ENCODE measurements at places on chromosomes 16 and 17.

GRCh38 chr16:84973236-84973635 lies 38.1 kb downstream of the ZDHHC7 start:
- no peak for DNase-seq

DNA sequence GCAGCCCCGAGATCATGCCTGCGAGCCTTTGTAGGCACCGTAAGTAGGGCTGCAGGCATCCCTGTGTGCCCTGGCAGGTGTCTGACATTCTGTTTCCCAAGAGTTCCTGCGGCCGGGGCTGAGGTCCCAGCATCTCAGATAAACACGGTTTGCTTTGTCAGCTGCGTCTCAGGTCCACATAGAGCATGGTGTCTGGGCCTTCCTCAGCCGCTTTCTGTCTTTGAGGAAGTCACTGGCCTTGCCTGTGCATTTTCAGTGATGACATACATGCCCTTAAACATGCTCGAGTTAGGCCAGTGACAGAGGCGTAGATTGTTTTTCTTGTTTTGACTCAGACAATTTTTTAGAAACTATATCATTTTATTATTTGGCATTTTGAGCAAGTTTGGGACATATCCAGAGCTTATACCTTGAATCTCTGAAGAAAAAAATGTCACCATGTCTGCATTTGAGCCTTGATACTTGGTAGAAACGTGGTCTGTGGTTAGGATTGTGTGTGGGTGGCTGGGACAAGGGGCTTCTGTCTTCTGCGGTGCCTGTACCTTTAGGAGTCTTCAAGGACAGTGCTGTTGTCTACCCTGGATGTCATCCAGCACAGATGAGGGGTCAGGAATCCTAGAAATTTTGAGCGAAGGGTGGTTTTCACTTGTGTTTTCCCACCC lies 105.8 kb downstream of the SNX29 start:
- DNase-seq, result no peak

DNA sequence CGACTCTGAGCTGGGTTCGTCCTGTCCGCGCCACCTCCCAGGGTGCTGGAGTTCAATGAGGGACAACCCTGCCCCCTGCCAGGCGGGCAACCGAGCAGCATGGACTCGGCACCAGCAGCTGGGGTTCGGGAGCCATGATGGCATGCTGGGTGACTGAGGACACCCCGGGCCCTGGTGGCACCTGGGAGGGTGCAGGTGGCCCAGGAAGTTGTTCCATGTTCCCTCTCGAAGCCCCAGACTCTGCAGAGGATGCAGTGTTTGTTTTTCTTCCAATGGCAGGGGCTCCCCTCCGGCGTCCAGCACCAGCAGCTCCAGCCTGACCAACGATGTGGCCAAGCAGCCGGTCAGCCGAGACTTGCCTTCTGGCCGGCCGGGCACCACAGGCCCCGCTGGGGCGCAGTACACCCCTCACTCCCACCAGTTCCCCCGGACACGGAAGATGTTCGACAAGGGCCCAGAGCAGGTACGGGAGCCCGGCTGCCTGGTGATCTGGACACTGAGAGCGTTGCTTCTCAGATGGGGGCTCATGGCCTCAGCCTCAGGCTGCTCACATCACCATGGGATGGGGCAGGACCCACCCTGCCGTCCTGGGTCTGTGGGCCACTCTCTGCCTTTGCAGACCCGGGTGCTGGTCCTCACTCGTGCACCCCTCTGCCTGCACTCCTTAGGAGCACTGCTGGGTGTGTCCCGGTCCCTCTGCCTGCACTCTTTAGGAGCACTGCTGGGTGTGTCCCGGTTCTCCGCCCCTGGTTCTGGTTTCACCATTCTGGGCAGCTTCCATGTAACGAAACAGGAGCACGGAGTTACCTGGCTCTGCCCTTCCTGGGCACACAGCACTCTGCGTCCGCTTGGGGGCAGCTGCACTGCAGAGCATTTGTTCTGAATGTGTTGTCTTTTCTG lies 68.2 kb upstream of the CHMP6 start:
- DNase-seq, result no peak

DNA sequence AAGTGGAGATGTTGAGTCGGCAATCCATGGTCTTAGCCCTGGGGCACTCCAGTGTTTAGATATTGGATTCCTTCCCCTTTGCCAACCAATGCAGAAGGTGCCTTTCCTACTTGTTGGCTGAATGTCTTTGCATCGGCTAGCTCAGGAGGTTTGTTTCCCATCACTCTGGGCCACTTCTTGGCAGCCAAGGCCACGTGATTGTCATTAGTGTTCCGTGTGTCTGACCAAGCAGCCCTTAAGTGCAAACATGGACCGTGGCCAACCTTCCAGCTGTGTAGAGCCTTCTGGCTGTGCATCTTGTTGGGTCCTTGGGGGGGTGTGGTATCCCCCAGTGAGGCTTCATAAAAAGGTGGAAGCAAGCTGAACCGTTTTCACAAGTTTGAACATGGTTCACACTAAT lies 66.0 kb downstream of the GNAO1 start:
- no peak for DNase-seq

DNA sequence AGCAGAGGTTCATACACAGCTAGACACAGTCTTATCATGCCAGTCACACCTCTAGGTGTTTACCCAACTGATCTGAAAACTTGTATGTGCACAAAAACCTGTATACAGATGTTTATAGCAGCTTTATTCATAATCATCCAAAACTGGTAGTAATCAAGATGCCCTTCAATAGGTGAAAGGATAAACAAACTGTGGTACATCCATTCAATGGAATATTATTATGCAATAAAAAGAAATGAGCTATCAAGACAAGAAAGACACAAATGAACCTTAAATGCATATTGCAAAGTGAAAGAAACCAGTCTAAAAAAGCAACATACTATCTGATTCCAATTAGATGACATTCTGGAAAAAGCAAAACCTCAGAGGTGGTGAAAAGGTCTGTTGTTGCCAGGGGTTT lies 47.6 kb upstream of the CNEP1R1 start:
- no peak for DNase-seq

DNA sequence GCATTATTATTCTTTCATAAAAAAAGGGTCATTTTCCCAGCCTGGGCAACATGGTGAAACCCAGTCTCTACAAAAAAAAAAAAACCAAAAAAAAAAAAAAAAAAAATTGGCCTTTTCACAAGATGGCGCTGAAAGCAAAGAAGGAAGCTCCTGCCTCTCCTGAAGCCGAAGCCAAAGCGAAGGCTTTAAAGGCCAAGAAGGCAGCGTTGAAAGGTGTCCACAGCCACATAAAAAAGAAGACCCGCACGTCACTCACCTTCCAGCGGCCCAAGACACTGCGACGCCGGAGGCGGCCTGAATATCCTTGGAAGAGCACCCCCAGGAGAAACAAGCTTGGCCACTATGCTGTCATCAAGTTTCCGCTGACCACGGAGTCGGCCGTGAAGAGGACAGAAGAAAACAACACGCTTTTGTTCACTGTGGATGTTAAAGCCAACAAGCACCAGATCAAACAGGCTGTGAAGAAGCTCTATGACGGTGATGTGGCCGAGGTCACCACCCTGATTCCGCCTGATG lies 4.9 kb upstream of the PGAP6 start:
- DNase-seq, result peak; percentile 53

GRCh38 chr17:51908841-51909537 lies 249.5 kb downstream of the CA10 start:
- DNase-seq, result no peak

DNA sequence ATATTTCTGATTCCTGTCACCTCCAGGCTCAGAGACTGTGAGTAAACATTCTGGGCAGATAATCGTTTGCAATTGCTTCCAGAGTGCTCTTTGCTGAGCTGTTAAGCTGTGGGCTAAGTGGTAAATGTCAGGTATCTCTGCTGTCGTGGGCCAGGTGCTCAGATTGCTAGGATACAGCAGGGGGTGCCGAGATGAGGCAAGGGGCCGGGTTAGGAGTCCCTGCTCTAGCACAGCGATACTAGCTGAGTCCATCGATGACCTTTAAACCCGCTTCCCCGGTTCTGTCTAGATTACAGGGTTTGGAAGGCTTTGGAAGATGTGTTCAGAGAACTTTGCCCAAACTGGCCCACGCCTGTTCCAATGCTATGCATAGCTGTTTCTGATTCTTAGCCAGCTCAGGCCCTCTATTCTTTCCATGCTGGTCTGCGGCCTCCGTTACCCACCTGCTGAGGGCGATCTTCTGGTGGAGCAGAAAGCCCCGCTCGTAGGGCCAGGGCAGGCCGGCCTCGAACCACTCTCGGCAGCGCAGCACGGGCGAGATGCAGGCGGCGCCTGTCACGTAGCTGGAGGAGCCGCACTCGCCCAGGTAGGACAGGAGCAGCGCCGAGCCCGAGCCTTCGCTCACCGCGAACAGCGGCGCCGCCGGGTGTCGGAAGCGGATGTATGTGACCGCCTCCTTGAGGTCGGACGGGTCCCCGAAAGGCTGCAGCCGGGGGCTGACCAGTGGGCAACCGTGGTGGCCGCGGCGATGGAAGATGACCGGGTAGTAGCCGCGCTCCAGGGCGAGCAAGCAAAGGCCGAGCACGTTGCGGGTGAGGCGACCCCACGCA lies 979 bp downstream of the ABHD15 start:
- peak; percentile 27 for DNase-seq

- DNase-seq, result no peak
Measured at GRCh38 chr17:40099619-40100418, 570 bp downstream of the NR1D1 start.

- DNase-seq, result peak; percentile 80
Measured at GRCh38 chr17:77365584-77366186, 224.9 kb downstream of the SEC14L1 start.

GRCh38 chr16:23682181-23682580 lies 3.5 kb downstream of the PLK1 start:
- DNase-seq, result no peak

GRCh38 chr17:16407911-16408588 lies 7.3 kb upstream of the TRPV2 start:
- peak; percentile 66 for DNase-seq

DNA sequence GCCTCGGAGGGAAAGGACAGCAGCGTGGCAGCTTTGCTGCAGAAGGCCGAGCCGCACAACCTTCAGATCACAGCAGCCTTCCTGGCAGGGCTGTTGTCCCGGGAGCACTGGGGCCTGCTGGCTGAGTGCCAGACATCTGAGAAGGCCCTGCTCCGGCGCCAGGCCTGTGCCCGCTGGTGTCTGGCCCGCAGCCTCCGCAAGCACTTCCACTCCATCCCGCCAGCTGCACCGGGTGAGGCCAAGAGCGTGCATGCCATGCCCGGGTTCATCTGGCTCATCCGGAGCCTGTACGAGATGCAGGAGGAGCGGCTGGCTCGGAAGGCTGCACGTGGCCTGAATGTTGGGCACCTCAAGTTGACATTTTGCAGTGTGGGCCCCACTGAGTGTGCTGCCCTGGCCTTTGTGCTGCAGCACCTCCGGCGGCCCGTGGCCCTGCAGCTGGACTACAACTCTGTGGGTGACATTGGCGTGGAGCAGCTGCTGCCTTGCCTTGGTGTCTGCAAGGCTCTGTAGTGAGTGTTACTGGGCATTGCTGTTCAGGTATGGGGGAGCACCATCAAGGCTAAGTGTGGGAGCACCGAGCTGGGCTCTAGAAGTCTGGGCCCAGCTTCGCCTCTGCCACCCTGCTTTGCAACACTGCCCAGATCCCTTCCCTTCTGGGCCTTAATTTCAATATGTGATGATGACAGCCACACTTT lies 18.6 kb downstream of the NOD2 start:
- peak; percentile 69 for DNase-seq

DNA sequence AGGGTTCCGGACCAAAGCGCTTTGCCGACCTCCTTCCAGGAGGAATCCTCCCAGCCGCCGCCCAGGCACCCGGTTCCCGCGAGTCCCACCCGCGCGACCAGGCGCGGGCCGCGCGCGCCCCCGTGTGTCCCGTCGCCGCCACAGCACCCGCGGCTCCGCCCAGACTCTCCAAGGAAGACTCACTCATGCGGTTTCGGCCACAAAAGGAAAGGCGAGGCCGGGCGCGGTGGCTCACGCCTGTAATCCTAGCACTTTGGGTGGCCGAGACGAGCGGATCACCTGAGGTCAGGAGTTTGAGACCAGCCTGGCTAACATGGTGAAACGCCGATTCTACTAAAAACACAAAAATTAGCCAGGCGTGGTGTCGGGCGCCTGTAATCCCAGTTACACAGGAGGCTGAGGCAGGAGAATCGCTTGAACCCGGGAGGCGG lies 3.5 kb upstream of the PKMYT1 start:
- DNase-seq, result peak; percentile 75

- DNase-seq, result no peak
Measured at GRCh38 chr17:2034157-2034556, 4.2 kb downstream of the DPH1 start.

DNA sequence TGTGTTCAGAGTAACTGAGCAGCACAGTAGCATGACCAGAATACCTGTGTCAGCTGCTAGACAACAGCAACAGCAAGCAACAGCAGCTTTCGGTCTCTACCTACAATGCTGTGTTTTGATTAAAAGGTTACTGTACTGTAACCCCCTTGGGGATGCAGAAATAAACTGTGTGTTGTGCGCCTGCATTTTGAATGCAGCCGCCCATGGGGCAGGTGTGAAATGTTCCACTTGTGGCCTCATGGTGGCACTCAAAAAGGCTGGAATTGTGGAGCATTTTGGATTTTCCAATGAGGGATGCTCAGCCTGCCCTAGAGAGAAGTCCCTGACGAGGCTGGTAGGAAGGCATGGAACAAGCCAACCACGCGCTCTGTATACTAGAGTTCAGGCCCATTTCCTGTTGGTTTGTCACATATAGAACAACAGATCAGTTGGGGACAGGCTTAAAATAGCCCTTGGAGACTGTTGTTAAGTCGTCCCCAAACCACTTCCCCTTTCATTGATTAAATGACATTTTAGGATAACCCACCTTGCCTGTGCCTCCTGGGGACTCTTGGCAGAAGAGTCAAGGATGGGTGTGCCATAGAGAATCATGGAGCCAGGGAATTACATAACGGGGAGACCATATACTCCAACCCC lies 27.1 kb downstream of the SCPEP1 start:
- no peak for DNase-seq

- peak; percentile 30 for DNase-seq
Measured at GRCh38 chr16:80924372-80924978, 82.2 kb downstream of the CMC2 start.

DNA sequence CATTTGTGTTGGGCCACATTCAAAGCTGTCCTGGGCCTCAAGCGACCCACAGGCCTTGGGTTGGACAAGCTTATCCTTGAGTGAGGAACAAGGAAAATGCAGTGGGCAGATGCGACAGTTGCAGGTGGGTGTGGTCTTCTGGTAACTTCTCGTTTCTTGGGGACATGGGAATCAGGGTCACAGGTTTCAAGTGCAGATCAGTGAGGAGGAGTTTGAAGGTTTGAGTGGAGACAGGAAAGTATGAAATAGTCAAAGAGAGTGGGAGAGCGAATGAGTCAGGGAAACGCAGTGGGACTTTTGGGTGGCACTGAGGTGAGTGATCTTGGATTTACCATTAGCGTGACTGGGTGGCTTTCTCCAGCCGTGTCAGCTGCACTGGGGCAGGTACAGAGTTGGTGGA lies 15.4 kb upstream of the CCL22 start:
- no peak for DNase-seq

GRCh38 chr17:46979147-46979863 lies at the start of gene RPRML:
RPRML (minus strand) TSS chr17:46979253; CDS start chr17:46979007, 246 bp downstream.
- DNase-seq, result peak; percentile 65

Data from dorsolateral prefrontal cortex (tissue), 122 donors.